Sigmoid colon (tissue), 7 donors: ENCODE measurements at places on chromosomes 7 and 10. TPM values are rescaled to one million over a fixed set of nuclear protein-coding genes. Genes with fewer than 3 reads are reported as not detected.
A peak's percentile ranks its signal among the peaks of the same experiment; 100 is the strongest.

- no peak for DNase-seq
Measured at GRCh38 chr10:103812432-103812831, 42.9 kb downstream of the SH3PXD2A start.

- DNase-seq = no peak
Measured at GRCh38 chr7:39714447-39715091, 91.2 kb downstream of the RALA start.

DNA sequence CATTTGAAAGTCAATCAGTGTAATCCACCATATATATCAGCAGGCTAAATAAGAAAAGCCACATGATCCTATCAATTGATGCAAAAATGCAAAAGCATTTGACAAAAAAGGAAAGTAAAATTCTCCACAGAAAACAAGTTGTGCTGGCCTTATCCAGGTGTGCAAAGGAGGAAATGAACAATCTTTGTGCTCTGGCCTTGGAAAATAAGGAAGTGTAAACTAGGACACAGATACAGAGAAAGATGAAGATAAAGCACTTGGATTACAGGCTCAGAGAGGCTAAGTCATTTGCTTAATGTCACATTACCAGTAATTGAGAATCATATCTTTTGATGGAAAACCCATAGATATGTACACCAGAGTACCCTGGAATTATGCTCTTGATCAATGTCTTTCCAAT lies 54.5 kb downstream of the CXCL12 start:
- DNase-seq = no peak

DNA sequence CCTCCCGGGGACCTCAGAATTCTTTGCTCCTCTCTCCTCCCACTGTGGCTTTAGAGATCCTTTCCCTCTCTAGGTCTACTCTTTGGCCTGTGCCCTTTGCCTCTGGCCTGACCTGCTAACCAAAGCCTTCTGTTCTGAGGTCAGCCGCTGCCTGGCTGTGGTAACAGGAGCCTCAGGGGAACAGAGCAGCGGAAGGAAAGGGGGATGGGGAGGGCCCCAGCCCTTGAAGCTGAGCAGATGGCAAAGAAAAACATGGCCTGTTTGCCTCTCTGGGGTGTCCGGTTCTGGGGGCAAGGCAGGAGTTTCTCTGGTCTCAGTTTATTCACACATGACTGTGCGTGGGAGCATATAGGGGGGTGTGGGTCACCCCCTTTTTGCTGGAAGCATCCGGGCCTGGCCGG lies 28.2 kb downstream of the COL26A1 start:
- DNase-seq = no peak

GRCh38 chr7:123552641-123553040 lies 5.0 kb downstream of the NDUFA5 start:
- no peak for DNase-seq

The ADIRF gene
- 45.3 TPM for total RNA-seq

GRCh38 chr10:42876476-42876875 lies 93.9 kb downstream of the BMS1 start:
- DNase-seq = no peak

GRCh38 chr10:61302124-61302523 lies 151.1 kb downstream of the TMEM26 start:
- no peak for DNase-seq

The CUZD1 gene
- 0.66 TPM for total RNA-seq

DNA sequence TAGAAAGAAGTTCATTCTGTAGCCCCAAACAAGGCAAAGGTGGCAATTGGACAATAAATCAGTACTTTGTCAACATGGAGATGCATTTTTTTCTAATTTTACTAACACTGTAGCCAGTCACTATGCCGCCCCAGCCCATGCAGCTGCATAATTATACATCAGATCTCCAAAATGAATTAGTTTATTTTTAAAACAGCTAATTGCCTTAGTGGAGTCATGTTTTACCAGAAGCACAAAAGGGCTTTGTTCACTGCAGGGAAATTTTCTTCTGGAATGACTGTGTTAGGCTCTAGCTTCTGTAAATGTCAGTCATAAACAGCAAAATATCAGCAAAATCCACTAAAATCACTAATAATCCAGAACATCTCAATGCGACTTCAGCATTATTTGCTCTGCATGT lies 20.1 kb upstream of the HDAC9 start:
- DNase-seq = no peak

DNA sequence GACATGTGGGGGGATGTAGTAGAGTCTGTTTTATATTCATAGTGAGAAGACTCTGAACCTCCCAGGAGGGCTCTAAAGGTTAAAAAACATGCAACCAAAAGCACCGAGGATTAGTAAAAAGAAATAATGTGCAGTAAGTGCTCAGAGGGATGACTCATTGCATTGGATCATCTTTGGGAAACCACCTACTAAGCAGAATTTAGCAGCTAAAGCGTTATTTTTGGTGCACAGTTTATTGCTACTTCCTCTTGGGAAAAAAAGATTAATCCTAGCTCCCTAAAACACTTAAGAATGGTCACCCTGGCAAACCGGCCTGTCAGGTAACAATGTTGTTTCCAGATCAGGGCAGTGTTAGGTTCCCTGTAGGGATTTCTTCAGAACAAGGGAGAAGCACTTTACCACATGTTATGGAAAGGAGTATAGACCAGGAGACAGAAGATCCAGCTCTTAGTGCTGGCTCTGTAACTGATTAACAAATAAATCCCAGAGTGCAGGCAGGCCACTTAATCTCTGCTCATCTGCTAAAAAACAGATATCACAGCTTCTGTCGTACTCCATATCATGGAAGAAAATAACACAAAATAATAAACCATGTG lies 44.8 kb upstream of the FAM133B start:
- no peak for DNase-seq

- DNase-seq = no peak
Measured at GRCh38 chr7:80093349-80093748, 41.3 kb upstream of the GNAI1 start.

DNA sequence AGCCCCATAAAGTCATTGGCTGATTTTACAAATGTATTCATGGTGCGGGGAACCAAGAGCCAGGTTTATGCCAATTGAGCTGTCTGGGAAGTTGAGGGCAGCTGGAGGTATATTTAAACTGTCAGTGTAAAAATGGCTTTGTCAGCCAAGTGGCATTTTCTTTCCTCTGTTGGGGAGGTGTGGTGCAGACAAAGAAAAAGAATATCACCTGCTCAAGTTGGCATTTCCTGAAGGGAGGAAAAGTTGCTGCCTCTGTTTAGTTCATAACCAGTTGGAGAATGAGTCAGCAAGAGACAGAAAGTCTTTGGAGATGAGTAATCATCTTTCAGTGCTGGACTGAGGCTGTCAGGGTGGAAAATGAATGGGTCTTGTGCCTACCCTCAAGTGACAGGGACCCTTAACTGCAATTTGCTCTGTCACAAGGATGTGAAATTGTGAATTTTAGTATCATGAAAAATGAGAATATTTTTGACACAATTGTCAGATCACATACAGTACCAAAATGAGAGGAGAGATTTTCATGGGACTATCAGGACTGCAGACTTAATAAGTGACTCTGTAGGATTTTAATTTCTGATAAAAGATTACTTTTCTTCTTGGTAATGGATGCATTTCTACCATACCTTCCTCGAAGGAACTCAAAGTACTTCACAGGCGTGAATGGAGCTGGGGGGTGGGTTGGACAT lies 137.3 kb downstream of the ANLN start:
- no peak for DNase-seq

- no peak for DNase-seq
Measured at GRCh38 chr10:108203905-108204527, 1039.5 kb upstream of the SORCS1 start.

- DNase-seq = peak; percentile 80
Measured at GRCh38 chr7:140640060-140640637, 464 bp downstream of the DENND2A start.

GRCh38 chr10:15237351-15237750 lies 68.9 kb upstream of the NMT2 start:
- DNase-seq = no peak

DNA sequence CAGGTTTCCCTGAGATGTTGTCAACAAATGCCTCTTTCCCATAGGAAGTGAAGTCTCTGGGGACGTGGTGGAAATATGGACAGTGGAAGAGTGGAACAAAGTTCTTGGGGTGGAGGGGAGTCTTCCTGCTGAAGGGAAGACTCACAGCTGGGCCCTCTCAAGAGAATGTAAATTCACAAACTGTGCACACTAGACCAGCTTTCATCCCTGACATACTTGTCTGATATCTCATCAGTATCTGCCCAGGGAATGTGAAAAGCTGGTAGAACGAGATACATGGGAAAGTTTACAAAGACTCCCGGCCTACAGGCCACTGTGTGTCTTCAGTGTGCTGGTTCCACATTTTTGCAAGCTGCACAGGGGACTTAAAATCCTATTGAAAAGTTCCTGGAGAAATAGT lies 16.7 kb upstream of the CCDC3 start:
- no peak for DNase-seq

DNA sequence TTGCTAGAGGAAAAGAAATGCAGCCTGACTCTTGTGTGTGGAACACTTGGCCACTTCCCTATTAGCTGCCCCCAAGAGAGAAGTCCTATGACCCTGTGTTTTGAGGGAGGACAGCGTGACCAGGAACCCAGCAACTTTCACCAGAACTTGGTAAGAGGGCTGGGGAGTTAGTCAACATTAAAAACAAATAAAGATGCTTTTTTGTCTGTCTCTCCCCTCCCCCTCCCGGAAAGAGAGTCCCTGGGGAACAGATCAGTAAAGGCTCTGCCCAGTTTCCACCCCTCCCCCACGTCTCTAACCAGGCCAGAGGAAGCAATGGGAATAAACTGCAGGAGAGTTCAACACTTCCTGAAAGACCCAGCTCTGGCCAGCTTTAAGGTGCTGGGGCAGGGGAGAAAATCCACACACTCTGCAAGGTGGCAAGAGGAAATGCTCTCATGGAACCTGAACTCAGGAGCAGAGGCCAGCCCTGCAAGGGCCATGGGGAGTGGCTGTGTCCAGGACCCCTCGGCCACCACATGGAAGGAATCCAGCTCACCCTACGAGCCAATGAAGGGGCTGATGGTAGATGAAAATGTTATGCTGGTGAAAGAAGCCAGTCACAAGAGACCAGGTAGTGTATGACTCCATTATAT lies 21.5 kb downstream of the SH3PXD2A start:
- DNase-seq = peak; percentile 87

- DNase-seq = no peak
Measured at GRCh38 chr10:99708428-99709012, 23.4 kb downstream of the COX15 start.

GRCh38 chr7:66043681-66044497 lies 31.7 kb upstream of the ASL start:
- peak; percentile 69 for DNase-seq

DNA sequence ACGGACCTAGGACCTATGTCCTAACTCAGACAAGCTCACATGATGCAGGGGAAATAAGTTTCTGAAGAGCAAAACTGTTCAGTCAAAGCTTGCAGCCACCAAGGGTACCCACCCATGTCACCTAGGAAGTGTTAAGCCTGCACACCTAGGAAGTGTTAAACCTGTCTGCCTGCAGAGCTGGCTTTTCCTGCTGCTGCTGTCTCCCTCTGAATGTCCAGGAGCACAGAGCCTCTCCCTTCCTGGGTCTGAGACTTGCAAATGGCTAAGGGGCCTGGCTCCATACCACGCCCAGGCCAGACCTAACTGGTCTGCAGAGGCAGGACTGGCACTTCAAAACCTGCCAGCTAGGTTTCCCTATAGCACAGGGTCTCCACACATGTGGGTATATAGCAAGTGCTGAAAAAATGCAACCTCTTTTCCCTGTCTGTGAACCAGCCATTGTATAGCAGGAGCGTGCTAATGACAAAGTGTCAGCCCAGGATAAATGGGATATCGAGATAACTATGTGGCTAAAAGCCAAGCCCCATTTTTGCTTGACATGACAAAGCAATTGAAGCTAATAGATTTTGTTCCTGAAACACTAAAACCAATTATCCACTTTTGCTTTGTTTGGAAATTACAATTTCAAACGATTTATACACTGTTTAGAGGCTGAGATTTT lies 1.5 kb downstream of the GDF2 start:
- DNase-seq = no peak

DNA sequence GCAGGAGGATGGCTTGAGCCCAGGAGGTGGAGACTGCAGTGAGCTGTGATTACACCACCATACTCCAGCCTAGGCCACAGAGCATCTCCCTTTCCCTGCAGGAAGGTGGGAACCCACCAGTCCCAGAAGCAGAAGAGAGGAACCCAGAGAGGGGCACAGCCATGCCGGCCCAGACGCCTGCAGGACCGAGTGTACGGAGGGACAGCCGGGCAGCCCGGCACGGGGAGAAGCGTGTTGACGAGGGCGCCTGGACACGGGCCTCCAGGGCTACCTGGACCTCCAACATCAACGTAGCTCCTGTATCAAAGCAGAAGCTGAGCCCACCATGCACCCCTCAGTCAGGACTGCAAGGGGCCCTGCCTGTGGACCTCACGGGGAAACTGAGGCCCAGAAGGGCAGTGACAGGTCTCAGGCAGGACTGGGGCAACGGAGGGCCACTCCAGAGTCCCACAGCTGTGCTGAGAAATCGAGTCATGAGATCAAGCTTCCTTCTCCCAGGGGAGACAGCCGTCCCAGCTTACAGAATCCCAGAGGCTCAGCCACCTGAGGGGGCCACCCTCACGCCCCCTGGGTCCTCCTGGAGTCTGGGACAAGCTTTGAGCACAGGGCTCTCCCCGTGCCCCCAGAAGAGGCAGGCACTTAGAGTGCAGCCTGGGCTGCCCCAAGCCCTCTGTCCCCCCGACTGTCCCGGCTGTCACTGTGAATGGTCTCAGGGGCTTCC lies 43.1 kb downstream of the TNRC18 start:
- DNase-seq = no peak

The CHRM2 gene
- total RNA-seq = 121 TPM

GRCh38 chr7:12607134-12607533 lies 36.6 kb downstream of the SCIN start:
- no peak for DNase-seq

DNA sequence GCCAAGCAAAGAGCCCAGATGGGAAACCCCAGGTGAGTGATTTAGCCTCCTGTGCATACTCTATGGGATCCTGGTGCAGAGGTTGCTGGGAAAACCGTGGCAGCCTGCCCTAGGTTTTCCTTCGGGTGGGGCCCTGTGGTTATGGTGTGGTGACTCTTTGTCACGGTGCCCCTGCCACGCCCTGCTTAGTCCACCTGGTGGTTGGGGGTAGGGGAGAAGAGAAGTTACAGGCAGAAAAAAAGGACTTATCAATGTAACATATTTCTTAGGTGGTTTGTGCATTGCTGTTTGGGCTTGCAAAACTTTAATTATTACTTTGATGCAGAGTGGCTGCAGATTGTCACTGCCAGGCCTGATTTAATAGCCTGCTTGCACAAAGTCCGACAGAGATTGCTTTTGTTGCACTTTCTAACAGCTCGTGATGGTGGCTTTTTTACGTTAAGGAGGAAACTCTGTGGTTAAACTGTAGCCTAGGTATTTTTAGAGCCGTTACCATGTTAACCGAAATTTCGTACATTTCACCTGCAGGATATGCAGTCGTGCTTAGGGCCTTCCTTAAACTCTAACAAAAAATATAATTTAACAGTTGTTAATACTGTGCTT lies 197.4 kb downstream of the RNLS start:
- DNase-seq = peak; percentile 62

DNA sequence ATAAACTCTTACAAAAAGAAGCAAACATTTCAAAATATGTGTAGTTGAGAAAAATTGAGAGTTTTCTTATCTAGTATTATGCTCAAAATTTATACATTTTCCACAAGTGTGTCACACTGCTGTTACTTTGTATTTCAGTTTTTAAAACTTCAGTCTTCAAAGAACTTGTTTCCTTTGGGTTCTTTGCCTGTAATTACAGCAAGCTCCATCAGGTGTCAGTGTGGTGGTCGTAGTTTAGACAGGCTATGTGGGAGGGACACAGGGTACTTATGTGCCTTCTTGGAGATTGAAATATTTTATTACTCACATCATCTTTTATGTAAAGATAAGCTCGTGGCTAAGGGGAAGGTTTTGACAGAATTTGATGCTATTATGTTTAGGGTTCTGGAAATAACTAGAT lies 360.5 kb downstream of the FGFR2 start:
- DNase-seq = no peak

GRCh38 chr10:132975831-132976682 lies 33.7 kb upstream of the CFAP46 start:
- peak; percentile 49 for DNase-seq
